A549 treated with CORT108297 at 1 μM for 4 hours (cell line): ENCODE measurements at places on chromosomes 12 and 14. TPM values are rescaled to one million over a fixed set of nuclear protein-coding genes. Genes with fewer than 3 reads are reported as not detected.

The ACACB gene
- total RNA-seq, result 6.0 to 9.1 TPM (median 7.7 TPM) in 5 replicates

The KRT6C gene
- total RNA-seq, result not detected in 5 replicates

The MARK3 gene
- total RNA-seq, result 55.3 to 69.8 TPM (median 58.5 TPM) in 5 replicates

The LALBA gene
- not detected in 5 replicates for total RNA-seq

The KLHL28 gene
- total RNA-seq, result 5.5 to 7.3 TPM (median 6.2 TPM) in 5 replicates

The SLC24A4 gene
- total RNA-seq, result 0.11 to 0.33 TPM (median 0.15 TPM) in 5 replicates

The TCL1B gene
- not detected in 5 replicates for total RNA-seq

The FAM222A gene
- 3.4 to 7.2 TPM (median 5.2 TPM) in 5 replicates for total RNA-seq

The ACOT6 gene
- not detected in 5 replicates for total RNA-seq

The PLEKHD1 gene
- 0.02 to 0.04 TPM (median 0.03 TPM) in 3 of 5 replicates, not detected in the others for total RNA-seq

The CFAP54 gene
- 1.2 to 1.7 TPM (median 1.5 TPM) in 5 replicates for total RNA-seq
